NCI-H524 (cell line): ENCODE measurements at places on chromosomes 7 and 10.
A peak's percentile ranks its signal among the peaks of the same experiment; 100 is the strongest.

GRCh38 chr7:155507576-155507975, 38.8 kb downstream of the CNPY1 start:
- DNase-seq = no peak

DNA sequence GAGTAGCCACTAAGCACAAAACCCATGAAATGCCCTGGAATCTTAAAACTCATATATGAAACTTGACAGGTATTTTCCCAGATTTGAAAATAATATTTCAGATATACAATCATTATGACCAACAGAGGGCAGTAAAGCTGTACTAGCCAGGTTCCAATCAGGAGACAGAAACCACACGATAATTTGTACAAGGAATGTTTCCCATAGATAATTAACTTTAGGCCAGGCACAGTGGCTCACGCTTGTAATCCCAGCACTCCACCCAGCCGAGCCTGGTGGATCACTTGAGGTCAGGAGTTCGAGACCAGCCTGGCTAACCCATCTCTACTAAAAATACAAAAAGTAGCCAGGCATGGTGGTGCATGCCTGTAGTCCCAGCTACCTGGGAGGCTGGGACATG, 31.0 kb upstream of the NUB1 start:
- peak; percentile 42 for DNase-seq

GRCh38 chr7:107047902-107048782, 3.6 kb downstream of the PRKAR2B start:
- no peak for DNase-seq

DNA sequence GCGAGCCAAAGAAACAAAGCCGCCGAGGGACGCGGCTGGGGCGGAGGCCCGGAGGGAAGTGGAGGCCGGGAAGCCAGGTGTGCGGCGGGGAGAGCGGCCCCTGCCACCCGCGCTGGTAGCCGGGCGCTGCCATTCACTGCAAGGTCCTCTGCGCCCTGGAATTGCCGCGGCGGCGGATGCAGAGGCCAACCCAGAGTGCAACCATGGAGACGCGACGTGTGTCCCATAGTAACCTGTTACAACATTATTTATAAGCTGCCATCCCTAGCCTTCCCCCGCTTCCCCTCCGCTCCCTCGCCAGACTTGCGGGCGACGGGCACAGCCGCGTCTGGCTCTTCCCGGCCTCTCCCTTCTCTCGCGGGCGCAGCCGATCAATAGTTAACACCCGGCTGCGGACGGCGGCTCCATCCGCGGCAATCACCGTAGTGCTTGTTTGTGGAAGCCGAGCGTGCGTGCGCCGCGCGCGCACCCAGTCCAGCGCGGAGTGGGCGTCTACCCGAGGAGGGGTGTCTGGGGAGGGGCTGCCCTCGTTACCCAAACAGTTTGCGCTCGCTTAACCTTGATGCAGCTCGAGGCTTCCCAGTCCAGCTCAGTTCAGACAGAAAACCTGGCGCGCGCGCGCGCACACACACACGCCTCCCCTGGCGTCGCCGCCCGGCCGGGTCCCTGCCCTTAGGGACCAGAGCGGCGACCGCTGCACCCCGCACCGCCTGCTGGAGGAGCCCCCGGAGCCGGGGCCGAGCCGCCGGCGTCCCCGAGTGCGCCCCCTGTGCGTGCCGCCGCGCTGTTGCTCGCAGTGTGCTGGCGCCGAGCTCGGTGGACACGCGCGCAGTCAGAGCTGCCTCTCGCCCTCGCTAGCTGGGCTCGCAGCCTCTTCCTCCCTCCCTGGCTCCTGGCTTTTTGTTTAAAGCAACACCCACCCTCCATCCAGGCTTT, 165.4 kb upstream of the DPP6 start:
- DNase-seq = peak; percentile 14

GRCh38 chr7:148084138-148084537, 506.4 kb upstream of the C7orf33 start:
- DNase-seq = peak; percentile 52

DNA sequence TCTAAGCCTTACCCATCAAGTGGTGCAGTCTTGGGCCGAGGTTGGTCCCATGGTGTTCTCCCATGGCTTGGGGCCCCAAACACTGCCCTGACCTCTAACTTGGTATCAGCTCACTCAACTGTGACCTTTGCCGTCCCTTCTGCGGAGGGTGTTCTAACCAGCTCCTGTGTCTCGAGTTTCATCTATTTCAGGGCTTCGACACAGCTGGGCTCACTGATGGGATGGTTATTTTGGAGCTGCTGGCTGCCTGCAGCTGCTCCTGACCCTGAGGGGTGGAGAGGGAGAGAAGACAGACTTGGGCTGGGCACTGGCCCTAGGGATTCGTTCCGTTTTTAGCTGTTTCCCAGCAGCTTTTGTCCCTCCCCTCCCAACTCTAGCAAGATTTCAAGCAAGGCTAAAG, 86.9 kb downstream of the NEURL1 start:
- DNase-seq = no peak

DNA sequence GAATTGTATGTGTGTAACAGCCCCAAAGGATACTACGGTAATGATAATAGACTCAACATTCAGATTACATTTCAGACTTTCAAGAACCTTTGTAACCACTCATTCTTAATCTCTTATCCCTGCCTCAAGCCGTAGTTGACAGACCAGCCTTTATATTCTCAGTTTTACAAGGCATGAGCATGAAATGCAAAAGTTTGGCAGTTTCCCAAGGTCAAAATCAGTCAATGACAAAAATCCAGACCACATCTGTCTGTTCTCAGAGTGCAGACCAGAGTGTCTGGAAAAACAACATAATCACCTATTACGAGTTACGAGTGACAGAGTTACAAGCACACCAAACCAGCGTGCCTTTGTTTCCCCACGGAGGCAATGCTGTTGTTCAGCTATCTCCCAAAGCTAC, 178.6 kb upstream of the LRGUK start:
- no peak for DNase-seq

DNA sequence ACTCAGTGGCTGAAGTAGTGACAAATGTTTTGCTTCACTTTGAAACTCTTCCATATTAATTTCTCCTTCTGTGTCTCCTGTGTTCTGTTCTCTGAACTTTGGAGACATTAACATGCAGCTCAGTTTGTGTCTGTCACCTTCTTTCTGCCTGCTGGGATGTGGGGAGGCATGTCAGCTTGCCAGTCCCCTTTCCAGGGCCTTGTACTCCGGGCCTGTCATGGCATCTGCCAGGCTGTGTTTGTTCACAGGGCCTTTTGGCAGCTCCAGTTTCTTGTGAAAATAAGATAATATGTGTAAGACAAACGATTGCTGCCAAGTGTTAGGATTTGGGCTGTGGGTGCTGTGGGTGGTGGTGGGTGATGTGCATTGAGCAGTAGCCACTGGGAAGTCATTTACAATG, 76.1 kb upstream of the ELMO1 start:
- no peak for DNase-seq

GRCh38 chr10:75417522-75417927, 13.9 kb upstream of the LRMDA start:
- no peak for DNase-seq

- DNase-seq = no peak
These were observed 17.8 kb downstream of the HNRNPA2B1 start for GRCh38 chr7:26182706-26183105.

GRCh38 chr7:44539669-44540506, 1.2 kb downstream of the NPC1L1 start:
- DNase-seq = no peak

DNA sequence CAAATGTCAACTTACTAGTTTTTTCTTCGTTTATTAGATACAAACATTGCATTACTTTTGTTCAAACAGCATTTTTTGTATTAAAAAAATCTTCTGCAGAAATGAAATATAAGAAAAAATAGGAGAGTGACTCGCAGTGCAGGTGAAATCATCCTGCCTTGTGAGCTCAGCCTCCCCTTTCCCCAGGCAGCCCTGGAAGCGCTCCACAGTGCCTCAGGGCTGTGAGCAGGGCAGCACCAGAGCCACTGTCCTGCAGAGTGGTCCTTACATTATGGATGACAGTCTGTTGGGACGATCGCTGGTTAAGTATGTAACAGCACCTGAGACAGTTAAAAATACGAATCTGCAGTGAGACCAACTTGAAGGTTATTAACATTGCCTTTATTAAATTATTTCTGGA, 695.4 kb upstream of the POM121L12 start:
- DNase-seq = no peak

DNA sequence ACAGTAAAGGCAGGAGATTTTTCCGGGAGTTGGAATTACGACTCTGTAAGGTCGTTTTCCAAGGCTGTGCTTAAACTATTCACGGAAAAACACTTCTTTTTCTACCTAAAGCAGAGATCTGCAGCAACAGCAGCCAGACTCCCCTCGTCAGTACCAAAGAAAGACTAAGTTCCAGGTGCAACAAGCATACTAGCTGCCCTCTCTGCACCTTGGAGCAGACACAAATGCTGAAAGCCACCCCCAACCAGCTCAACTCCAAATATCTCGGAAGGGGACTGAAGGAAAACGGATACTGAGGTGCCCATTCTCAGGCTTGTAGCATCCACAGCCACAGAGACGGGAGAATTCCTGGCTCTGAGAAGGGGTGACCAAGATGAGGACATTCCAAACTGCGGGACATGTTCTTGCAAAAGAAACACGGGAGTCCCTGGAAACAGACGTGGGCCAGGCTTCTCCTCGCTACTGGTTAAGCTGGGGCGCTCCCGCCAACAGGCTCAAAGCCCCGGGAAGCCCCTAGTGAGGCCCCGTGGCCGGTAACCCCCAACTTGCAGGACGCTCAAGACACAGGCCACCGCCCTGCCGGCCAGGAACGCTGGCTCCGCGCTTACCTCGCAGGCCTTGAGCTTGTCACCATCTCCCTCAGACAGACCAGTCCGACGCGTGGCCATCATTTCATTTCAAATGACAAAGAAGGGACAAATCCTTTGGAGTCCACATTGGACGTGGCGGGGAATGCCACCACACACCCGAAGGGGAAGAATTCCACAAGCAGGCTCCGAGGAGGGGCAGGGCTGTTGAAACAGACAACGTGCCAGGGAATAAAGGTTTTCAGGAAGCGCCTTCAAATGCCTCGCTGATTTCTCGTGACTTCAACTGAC, 2.2 kb downstream of the ARHGAP21 start:
- peak; percentile 28 for DNase-seq

GRCh38 chr10:79357180-79357579, 9.9 kb downstream of the PPIF start:
- DNase-seq = no peak

GRCh38 chr10:80453056-80453841, 861 bp upstream of the TSPAN14 start:
- no peak for DNase-seq

GRCh38 chr7:152856351-152856750, 96.8 kb downstream of the ACTR3B start:
- no peak for DNase-seq

DNA sequence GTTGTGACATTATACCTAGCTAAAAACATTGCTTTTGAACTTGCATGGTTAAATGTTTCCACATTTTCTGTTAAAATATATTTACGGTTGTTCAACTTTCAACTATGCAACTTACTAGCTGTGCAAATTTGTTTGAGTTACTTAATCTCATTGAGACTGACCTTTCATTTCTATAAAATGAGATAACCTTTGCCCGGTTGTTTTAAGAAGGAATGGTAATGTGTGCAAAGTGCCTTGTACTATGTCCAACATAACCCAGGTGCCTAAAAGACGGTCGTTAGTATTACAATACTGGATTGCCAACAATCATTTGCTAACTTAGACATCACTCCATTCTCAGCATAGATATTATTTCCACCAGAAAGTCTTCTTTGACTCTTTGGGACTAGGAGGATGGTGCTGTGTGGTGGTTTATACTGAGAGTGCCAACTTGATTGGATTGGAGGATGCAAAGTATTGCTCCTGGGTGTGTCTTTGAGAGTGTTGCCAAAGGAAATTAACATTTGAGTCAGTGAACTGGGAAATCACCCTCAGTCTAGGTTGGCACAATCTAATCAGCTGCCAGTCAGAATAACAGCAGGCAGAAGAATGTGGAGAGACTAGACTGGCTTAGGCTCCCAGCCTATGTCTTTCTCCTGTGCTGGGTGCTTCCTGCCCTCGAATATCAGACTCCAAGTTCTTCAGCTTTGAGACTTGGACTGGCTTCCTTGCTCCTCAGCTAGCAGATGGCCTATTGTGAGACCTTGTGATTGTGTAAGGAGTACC, 85.2 kb upstream of the PDSS1 start:
- no peak for DNase-seq

GRCh38 chr10:126661841-126662515, 8.5 kb downstream of the C10orf90 start:
- DNase-seq = no peak

- DNase-seq = no peak
These were observed 53.2 kb downstream of the TFAM start for GRCh38 chr10:58438340-58438871.

- DNase-seq = no peak
These were observed 64.9 kb upstream of the GPR22 start for GRCh38 chr7:107404740-107405537.

DNA sequence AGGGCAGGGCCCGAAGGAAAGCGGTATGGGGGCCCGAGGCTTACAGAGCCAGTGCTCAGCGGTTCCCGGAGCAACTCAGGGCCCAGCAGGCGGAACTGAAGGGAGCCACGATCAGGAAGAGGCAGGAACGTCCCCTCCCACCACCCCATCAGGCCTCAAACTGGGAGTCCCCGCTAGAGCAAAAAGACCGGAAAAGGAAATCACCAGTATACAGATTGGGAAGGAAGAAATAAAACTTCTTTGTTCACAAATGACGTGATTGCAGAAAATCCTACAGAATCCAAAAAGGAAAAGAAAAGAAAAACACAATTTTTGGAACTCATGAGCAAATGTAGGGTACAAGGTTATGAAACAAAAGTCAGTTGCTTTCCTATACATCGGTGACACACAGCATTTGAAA, 21.6 kb upstream of the ZFAND2A start:
- DNase-seq = no peak

GRCh38 chr10:73577788-73578187, 13.4 kb downstream of the USP54 start:
- DNase-seq = no peak

GRCh38 chr7:133297093-133297492, 44.2 kb downstream of the EXOC4 start:
- DNase-seq = no peak

- DNase-seq = peak; percentile 38
These were observed at the start of gene TWIST1 for GRCh38 chr7:19117091-19117869. TWIST1 (minus strand) TSS chr7:19117636; CDS start chr7:19117321, 315 bp downstream.

DNA sequence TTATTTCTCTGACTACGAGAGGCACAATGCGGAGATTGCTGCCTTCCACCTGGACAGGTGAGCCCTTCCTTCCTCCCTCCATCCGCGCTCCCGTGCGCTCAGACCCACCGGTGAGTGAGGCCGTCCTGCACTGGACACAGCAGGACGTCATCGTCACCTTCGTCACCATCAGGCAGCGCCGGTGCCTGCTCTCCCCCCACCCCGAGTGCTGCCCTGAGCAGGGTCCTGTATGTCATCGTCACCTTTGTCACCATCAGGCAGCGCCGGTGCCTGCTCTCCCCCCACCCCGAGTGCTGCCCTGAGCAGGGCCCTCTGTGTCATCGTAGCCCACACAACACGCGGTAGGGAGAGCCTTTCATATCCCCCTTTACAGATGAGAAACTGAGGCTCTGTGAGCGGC, 43.5 kb upstream of the FOXL3 start:
- DNase-seq = no peak

DNA sequence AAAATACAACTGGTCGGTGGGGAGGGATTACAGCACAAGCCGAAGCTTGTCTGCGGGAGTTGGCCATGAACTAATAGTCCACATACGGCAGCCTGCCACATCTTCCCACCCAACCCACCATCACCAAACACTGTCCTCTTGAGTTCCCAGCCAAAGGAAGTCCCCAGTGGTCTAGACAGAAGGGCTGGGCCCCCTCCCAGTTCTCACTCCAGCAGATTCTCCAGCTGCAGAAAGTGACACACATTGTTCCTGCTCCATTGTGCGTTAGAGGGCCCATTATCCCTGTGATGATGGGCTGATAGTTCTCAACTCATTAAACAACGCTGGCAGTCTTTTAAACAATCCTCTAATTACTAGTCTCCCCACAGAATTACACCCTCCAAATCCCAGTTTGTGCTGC, 148.0 kb downstream of the FGFR2 start:
- no peak for DNase-seq
